ENCODE measurements at places on chromosomes 3 and 15. TPM values are rescaled to one million over a fixed set of nuclear protein-coding genes. Genes with fewer than 3 reads are reported as not detected.

Gene GALNT15
- not detected for total RNA-seq

Gene CDHR4
- total RNA-seq: not detected

Gene PRTG
- total RNA-seq: not detected

Gene CYP1A2
- not detected for total RNA-seq

All from activated naive CD8-positive, alpha-beta T cell treated with anti-CD3 and anti-CD28 coated beads for 36 hours (primary cell).